ENCODE measurements at places on chromosomes 2 and 18.

GRCh38 chr2:98771264-98771663, 40.3 kb upstream of the MGAT4A start:
- no peak for DNase-seq

DNA sequence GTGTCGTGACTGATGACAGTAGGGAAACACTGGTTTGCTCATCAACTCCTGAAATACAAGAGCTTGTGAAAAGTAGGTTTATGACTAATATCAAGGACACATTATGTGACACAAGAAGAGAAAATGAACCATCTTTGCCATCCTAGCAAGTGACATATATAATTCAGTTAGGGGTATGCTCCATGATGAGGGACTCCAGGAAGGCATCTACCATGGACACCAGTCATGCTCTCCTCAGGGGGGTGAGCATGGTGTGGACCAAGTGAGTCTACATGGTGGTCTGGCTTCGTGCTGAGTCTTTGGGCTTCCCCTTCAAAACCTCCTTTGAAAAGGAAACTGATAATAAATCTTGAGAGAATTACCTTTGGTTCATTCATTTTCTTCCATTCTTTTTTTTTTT, 11.7 kb upstream of the SERPINB5 start:
- no peak for DNase-seq

- no peak for DNase-seq
Observed at GRCh38 chr18:78146136-78147085, 833.2 kb upstream of the SALL3 start.

DNA sequence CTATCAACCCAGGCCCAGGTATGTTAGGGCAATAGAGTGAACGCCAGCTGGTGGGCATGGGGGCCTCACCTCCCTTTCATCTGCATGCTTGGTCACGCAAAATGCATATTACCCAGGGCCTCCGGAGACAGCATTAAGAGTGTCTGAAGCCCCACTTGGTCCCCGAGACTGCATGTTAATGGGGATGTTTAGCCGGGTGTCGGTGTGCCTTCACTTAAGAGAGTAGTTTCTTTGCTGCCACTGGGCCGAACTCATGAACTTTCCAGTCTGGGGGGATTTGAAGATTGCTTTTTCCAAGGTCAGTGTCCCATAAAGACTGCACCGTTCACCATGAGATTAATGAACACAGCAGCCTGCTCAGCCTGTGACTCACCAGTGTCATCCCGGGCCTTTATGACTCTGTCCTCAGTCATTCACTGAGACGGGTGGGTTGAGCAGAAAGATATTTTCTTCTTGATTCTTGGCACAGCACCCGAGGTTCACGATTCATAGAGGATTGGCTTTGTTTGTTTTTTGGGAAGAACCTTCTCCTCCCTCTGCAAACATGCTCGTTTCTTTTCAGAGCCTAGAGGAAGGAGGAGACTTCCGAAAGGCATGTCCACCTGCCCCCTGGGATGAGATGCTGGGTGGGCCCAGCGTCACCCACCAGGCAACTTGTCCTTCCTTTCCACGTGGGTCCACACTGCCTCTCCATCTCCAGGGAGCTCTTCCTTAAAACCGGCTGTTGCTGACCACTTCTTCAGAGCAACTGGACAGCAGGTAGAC, 199.1 kb downstream of the GLI2 start:
- peak; percentile 96 for DNase-seq

GRCh38 chr2:206979365-206979764, 40.0 kb downstream of the CPO start:
- no peak for DNase-seq

Data from fibroblast of skin of abdomen (primary cell).